Cortex of kidney (tissue), 1 donor: ENCODE measurements at places on chromosomes 2 and 18.

DNA sequence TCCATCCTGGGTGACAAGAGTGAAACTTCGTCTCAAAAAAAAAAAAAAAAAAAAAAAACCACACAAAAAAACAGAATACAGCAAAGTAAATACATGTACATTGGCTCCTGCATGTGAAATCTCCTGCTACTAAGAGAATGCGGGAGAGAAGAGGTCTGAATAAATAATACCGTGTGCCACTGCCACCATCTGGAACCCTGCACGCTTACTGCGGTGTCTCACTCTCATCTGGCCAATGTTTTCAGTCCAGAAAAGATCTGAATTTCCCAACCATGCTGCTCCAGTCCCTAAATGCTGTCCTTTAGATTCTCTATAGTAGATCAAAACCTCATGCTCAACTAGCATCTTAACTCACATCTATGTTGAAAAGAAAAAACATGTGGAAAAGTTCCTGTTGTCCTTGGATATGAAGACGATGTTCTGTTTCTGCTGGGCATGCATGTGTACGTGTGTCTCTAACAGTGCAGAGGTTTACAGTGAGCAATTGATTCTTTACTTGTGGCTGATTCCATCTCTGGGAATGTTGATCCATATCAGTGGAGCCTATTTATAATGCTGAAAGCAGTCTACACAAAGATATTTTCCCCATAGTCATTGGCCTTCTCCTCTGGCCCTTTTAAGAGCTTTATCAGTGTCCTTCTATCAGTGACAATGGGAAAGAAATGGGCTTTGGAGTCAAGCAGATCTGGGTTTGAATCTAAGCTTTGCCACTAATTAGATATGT lies 11.9 kb downstream of the STON1 start:
- DNase-seq, result no peak

GRCh38 chr2:46876741-46877384 lies 38.7 kb downstream of the MCFD2 start:
- DNase-seq, result no peak

DNA sequence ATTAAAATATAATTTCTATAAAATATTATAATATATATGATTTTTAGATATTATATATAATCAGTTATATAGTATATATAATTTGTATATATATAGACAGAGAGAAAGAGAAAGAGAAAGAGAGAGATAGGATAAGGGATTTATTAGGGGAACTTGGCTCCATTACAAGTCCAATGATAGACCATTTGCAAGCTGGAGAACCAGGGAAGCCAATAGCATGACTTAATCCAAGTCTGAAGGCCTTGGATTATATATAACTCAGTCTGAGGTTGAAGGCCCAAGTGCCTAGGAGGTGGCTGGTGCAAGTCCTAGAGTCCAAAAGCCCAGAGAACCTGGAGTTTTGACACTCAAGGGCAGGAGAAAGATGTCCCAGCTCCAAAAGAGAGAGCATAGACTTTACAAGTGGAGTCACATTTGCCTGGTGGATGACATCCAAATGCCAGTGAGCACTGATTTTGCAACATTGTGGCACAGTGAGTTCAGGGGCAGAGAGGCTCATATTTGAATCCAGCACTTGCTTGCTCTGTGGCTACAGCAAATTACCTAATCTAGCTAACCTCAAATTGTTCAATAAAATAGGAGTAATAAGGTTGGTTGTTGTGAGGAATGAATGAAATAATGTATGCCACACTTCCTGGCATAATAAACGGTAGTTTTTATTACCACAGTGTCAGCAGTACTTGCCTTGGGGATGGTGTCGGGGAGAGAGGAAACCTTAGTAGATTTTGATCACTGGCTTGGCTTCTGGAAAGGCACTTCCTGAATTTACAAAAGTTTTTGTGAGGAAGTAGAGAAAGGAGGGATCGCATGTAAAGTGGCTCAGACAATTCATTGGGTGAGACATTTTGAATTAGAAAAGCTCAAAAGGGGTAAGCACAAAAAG lies 69.6 kb upstream of the CD28 start:
- DNase-seq, result no peak

DNA sequence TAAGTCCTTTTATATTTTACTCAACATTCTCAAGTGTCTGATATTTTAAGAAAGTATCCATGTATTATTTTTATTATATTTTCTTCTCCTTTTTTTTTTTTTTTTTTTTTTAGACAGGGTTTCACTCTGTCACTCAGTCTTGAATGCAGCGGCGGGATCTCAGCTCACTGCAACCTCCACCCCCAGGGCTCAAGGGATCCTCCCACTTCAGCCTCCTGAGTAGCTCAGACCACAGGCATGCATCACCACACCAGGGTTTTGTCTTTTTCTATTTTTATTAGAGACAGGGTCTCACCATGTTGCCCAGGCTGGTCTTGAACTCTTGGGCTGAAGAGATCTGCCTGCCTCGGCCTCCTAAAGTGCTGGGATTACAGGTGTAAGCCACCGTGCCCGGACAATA lies 212.1 kb downstream of the TCF4 start:
- DNase-seq, result no peak

- DNase-seq, result no peak
Observed at GRCh38 chr2:104340879-104341828, 512.8 kb upstream of the POU3F3 start.

- no peak for DNase-seq
Observed at GRCh38 chr2:403682-404081, 115.8 kb upstream of the ALKAL2 start.

DNA sequence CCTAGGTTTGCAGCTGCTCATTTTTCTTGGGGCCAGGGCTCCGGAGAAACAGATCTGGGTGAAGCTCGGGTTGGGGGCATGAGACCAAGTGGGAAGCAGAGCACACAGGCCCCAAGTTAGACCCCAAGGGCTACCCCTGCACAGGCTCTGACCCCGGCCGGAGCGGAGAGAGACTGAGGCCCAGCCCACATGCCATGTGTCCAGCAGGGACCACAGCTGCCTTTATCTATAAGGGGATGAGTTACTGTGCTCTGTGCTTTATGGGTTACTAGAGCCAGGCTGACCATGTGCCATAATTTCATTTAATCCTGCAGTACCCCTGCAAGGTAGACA lies 30.3 kb upstream of the PRLH start:
- no peak for DNase-seq

DNA sequence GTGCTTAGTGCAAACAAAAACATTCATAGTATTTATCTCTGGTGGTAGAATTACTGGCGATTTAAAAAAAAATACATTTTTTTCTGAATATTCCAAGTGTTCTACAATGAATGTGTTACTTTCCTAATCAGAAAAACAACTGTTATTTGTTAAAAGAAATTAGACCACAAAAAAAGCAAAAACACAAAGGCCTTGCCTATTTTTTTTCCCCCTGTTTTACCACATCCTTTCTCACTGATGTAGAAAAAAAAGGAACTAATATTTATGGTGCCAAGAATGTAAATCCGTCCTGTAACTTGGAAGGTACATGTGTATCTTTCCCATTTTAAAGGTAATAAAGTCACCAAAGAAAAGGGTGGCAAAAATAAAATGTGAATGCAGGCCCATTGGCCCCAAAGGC lies 28.4 kb upstream of the MGAT4A start:
- DNase-seq, result no peak

GRCh38 chr2:111710085-111710484 lies 173.9 kb downstream of the ANAPC1 start:
- no peak for DNase-seq

GRCh38 chr2:9336241-9336575 lies 87.1 kb downstream of the ITGB1BP1 start:
- DNase-seq, result no peak

- DNase-seq, result no peak
Observed at GRCh38 chr2:42510191-42510590, 16.4 kb upstream of the KCNG3 start.

- no peak for DNase-seq
Observed at GRCh38 chr2:80748592-80748991, 444.0 kb upstream of the LRRTM1 start.

DNA sequence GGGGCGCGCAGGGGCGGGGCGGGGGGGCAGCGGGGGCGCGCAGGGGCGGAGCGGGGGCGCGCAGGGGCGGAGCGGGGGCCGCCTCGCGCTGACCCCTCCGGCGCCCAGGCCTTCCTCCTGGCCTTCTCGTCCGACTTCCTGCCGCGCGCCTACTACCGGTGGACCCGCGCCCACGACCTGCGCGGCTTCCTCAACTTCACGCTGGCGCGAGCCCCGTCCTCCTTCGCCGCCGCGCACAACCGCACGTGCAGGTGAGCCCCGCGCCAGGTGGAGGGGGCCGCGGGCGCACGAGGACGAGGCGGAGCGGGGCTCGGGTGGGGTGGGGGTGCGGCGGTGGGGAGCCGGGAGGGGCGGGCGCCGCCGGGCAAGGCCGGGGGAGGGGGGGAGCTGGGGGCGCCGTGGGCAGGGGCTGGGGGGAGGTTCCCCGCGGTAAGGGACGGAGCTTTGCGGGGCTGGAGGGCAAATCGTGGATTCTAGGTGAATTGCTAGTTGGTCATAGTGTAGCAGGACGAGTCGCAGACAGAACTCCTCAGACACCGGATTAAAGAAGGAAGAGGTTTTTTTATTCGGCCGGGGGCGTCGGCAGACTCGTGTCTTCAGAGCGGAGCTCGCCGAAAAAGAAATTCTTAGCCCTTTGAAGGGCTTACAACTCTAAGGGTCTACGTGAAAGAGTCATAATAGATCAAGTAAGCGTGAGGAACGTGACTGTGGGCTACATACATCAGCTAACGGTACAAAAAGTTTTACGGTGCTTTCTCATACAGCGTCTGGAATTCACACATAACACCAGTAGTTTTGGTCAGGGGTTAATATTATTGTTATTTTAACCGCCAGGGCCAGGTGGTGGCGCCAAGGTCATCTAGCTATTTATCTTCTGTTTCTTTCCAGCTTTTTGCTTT lies 29.9 kb downstream of the ANO7 start:
- DNase-seq, result no peak

DNA sequence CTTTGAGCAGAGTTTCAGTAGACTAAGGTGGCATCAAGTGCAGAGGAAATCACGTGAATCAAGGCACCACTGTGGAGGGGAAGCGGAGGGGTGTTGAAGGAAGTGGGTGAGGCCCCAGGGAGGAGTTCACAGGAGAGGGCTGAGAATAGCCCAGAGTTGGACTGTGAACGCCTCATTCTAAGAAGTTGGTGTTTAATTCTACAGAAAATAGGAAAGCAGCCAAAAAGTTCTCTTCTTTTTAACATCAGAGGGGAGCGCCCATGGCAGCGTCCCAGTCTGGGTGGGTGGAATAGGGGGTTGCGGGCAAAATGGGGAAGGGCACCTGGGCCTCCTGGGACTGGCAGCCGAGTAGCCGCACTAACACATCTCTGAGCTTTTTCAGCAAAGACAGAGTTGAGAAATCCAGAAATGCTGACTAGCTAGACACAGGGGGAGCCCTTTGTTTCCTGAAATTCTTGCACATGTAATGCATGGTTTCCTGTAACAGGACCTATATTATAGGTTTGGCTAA lies 97.0 kb downstream of the NEB start:
- no peak for DNase-seq

- no peak for DNase-seq
Observed at GRCh38 chr2:208686665-208687064, 280.1 kb downstream of the PTH2R start.

DNA sequence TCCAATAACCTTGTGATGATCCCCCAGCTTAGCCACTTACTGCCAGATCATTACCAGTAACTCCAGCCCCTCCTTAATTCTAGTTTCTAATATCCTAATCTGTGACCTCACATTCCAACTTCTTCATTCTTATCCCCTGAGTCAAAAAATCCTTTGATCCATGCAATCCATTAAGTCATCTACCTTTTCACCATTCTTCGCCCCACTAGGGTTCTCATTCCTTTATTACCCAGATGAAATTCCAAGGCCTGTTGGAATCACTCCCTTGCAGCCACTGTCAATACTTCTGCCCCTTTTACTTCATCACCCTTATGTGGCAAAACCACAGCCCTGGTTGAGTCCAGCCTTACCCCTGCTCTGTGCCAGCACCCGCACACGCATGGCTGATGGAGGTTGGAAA lies 20.3 kb upstream of the IL36G start:
- no peak for DNase-seq

- DNase-seq, result no peak
Observed at GRCh38 chr18:41372046-41372665, 582.9 kb upstream of the PIK3C3 start.
